ENCODE measurements at places on chromosomes 7 and 10.
A peak's percentile ranks its signal among the peaks of the same experiment; 100 is the strongest.

- DNase-seq, result no peak
Observed at GRCh38 chr10:130171196-130171595, 35.0 kb downstream of the GLRX3 start.

DNA sequence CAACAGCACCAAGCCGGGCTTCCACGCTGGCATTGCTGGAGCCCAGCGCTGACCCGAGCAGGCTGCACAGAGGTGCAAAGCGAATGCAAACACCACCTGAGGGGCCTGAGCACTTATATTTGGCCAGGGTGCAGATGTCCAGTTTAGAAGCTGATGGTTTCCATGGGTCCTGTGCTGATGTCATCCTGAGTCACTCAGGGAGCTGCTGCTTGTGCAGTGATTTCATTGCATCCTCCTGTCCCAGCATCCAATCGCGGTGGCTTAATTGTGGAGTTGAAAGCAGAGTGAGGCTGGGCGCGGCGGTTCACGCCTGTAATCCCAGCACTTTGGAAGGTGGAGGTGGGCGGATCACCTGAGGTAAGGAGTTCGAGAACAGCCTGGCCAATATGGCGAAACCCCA is 410.2 kb upstream of the KLF6 start:
- DNase-seq, result no peak

DNA sequence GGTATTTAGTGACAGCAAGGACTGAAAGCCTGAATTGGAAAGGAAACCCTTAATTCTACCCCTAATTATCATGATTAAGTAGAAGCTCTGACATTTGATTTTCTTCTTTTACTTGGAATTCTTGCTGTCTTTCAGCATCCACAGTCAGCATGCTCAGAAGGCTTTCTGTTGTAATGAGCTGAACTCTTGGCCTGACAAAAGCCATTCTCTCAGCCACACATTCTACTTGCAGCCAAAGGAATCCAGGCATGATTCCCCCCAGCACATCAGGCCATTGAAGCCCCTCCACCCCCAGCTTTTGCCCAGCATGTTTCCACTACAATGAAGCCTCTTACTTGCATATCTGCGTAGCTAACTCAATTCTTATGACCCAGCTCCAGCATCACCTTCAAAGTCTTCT is 94.3 kb upstream of the FRMD4A start:
- DNase-seq, result no peak

GRCh38 chr10:78160591-78160990 is 126.9 kb downstream of the RPS24 start:
- no peak for DNase-seq

GRCh38 chr10:97081621-97082235 is 104.0 kb downstream of the SLIT1 start:
- DNase-seq, result no peak

- no peak for DNase-seq
Observed at GRCh38 chr7:108270385-108271015, 140.3 kb upstream of the LAMB4 start.

- DNase-seq, result no peak
Observed at GRCh38 chr10:106696239-106696638, 468.3 kb downstream of the SORCS1 start.

DNA sequence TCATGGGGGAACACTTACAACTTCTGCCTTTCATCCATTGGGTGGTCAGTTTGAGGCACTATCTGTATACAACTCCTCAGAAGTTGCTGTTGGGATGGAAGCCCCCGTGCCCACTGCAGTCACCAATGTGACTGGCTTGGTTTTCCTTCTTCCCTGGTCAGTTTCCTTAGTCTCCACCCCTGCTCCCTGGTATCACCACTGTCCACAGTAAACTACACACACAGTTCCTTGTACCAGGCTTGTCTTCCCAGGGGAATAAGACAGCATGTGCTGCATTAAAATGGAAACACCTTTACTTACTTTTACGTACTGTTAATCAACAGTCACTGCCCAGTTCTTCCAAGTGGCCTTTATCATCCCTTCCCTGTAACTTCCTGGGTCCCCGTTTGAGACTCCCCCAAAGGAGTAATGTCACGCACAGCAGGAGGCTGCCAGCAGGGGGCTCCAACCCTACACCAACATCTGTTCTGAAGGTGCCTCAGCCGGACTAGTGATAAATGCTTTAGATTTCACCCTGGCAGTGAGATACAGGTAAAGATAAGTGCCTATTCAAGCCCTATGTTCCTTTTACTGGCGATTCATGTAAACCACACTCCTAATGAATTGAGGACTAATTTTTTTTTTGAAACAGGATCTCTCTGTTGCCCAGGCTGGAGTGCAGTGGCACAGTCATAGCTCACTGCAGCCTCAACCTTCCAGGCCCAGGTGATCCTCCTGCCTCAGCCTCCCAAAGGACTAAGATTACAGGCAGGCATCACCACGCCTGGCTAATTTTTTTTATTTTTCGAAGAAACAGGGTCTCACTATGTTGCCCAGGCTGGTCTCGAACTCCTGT is 45.3 kb upstream of the PIK3AP1 start:
- DNase-seq, result no peak

DNA sequence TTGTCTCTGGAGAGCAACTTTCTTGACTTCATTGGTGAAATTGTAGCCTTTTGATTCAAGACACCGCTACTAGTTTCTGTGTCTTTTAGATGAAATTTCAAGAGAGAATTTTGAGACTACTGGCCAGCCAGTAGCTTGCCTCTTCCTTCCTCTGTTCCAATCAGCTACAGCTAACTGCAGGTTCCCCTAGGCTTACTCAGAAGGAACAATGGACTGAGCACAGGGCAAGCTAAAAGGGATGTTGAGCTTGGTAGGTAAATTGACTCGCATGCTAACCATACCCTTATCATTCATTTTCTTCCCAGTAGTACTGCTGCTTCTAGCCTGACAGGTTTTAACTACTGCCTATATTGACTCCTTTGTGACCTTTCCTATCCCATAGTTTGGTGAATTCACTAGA is 81.1 kb downstream of the RUNDC3B start:
- DNase-seq, result peak; percentile 38

DNA sequence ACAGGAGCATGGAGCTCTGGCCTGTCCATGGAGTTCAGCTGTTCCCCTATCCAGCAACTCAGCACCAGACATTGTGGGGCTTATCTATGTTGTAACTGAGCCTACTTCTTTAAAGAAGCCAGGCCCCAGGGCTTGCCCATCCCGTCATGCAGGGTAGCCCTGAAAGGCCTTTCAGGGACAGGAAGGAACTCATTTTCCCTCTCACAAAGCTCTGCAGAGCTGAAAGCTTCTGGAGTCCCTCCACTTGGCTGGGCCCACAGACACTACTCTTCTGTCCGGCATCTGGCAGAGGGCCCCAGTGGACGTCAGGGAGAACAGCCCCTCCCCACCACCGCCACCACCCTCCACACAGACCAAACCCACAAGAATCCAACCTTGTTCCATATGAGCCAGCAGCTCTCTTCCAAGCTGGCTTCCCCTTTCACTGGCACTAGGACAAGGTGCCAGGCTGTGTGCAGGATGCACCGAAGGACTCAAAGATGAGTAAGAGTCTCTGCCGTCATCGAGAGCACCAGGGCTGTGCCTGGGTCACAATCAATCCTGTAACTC is 33.1 kb downstream of the DENND2A start:
- DNase-seq, result no peak

DNA sequence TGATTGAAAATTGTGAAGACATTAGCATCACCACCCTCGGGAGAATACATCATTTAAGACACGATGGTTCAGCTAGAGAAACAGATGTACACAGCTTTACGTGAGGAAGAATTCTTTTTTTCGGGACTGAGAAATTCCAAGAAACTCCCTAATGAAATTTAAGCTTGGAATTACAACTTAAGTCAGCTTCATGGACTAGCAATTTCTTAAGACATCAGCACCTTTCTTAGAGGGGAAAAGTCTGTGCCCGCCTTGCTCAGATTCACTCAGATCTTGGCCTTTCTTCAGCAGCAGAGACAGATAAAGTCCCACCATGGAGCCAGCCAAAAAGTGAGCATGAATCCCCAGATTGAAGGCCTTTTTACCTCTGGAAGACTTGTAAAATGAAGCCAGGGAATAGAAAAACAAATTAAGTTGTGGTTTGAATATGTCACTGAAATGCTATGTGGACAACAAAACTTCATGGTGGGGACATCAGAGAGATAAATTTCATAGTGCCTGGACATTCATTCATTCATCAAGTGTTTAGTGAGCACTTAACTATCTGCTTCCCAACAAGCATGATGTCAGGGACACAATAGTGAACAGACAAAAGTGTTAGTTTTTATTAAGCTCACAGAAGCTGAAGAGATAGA is 32.1 kb downstream of the PRKG1 start:
- DNase-seq, result no peak

- no peak for DNase-seq
Observed at GRCh38 chr10:126904818-126905701, at the start of gene DOCK1. Gene DOCK1, plus strand, starts transcription at chr10:126905428. Its CDS starts 90 bp downstream, at chr10:126905518.
